Spleen (tissue), 13 donors: ENCODE measurements at places on chromosomes 3 and 15. TPM values are rescaled to one million over a fixed set of nuclear protein-coding genes. Genes with fewer than 3 reads are reported as not detected.

The SI gene
- not detected for total RNA-seq

The OCA2 gene
- 0.39 TPM for total RNA-seq

The MRAS gene
- total RNA-seq, result 33.4 TPM

The SMAD6 gene
- 6.9 TPM for total RNA-seq

The CSTA gene
- total RNA-seq, result 6.4 TPM

The TRIM69 gene
- 44.9 TPM for total RNA-seq

The FES gene
- 297 TPM for total RNA-seq

The CEP19 gene
- total RNA-seq, result 3.1 TPM

The C3orf49 gene
- not detected for total RNA-seq

The SPSB4 gene
- total RNA-seq, result 5.8 TPM

The CDHR4 gene
- not detected for total RNA-seq

The SLC7A14 gene
- total RNA-seq, result not detected

The NKTR gene
- 140 TPM for total RNA-seq

The CERS3 gene
- total RNA-seq, result not detected

The MYO1E gene
- total RNA-seq, result 91.6 TPM

The CKMT1A gene
- total RNA-seq, result not detected

The ATG3 gene
- total RNA-seq, result 98.1 TPM

The IGSF11 gene
- total RNA-seq, result 1.1 TPM

The UCN2 gene
- total RNA-seq, result not detected

The HESX1 gene
- 1.7 TPM for total RNA-seq

The SCAANT1 gene
- not detected for total RNA-seq

The MFSD1 gene
- 132 TPM for total RNA-seq

The GP9 gene
- 7.9 TPM for total RNA-seq

The ALS2CL gene
- 45.7 TPM for total RNA-seq

The ABCC5 gene
- total RNA-seq, result 84.3 TPM

The REC114 gene
- not detected for total RNA-seq

The LRRFIP2 gene
- 73.5 TPM for total RNA-seq

The NEK10 gene
- total RNA-seq, result 3.4 TPM

The KBTBD12 gene
- total RNA-seq, result 0.09 TPM

The GNAT1 gene
- not detected for total RNA-seq

The GPR15 gene
- 8.1 TPM for total RNA-seq

The STRIT1 gene
- not detected for total RNA-seq

The P3H2 gene
- total RNA-seq, result 152 TPM

The BRPF1 gene
- total RNA-seq, result 27.8 TPM

The TBC1D2B gene
- 100 TPM for total RNA-seq

The SNX4 gene
- 53.8 TPM for total RNA-seq

The ACOX2 gene
- total RNA-seq, result 2.8 TPM

The NRROS gene
- 33.8 TPM for total RNA-seq

The FBXO40 gene
- not detected for total RNA-seq

The OR5K4 gene
- not detected for total RNA-seq

The PEX5L gene
- total RNA-seq, result not detected

The NXPE3 gene
- total RNA-seq, result 39.1 TPM

The PLA2G4F gene
- total RNA-seq, result not detected

The ST3GAL6 gene
- total RNA-seq, result 16.8 TPM

The TOP2B gene
- total RNA-seq, result 128 TPM

The RLBP1 gene
- not detected for total RNA-seq

The ERICH6 gene
- not detected for total RNA-seq

The SLC24A5 gene
- total RNA-seq, result not detected

The ROPN1 gene
- not detected for total RNA-seq

The SSUH2 gene
- total RNA-seq, result 2.2 TPM

The FEZF2 gene
- total RNA-seq, result not detected
